Pons (tissue), 1 donor: ENCODE measurements at places on chromosomes 5 and 9.

- DNase-seq, result peak; percentile 80
Measured at GRCh38 chr5:65927503-65928321, 1.3 kb downstream of the ERBIN start.

DNA sequence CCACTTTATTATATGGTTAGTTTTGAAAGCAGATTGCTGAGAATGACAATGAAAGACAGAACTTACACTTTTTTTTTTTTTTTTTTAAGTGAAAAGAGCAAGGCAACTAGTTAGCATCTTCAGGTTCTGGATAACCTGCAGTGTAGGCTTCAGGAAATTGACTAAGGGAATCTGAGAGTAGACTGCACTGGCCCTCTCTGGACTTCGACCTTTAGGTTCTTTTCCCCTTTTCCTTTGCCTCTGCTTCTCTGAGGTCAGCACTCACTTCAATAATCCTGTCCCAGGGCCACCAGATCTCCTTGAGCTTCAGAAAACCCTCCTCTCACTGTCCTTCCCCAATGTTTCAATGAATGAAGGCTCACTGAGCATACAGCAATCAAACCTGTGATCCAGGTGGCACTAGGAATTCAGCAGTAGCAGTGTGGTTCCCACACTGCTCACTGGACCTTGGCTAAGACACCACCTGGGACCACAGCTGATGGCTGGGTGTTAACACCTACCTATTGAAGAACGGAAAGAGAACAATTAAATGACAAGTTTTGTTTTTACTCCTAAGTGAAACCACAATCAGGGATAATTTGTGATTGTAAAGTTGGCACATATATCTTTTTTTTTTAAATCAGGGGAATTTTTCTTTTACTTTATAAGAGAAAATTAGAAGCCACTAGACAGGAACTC, 85.8 kb upstream of the IL6ST start:
- no peak for DNase-seq

GRCh38 chr5:74660873-74661272, 20.3 kb upstream of the ENC1 start:
- no peak for DNase-seq

GRCh38 chr5:10452768-10453331, 11.2 kb downstream of the ROPN1L start:
- DNase-seq, result peak; percentile 89

- no peak for DNase-seq
Measured at GRCh38 chr9:133255371-133256135, 19.4 kb downstream of the ABO start.

GRCh38 chr5:174272671-174273070, 227.2 kb downstream of the NSG2 start:
- DNase-seq, result no peak
